Erythroblast (primary cell): ENCODE measurements at places on chromosomes 12 and 14.

GRCh38 chr14:84458881-84459280, 1071.1 kb upstream of the FLRT2 start:
- no peak for DNase-seq

GRCh38 chr12:130435826-130436225, 98.1 kb downstream of the PIWIL1 start:
- no peak for DNase-seq

DNA sequence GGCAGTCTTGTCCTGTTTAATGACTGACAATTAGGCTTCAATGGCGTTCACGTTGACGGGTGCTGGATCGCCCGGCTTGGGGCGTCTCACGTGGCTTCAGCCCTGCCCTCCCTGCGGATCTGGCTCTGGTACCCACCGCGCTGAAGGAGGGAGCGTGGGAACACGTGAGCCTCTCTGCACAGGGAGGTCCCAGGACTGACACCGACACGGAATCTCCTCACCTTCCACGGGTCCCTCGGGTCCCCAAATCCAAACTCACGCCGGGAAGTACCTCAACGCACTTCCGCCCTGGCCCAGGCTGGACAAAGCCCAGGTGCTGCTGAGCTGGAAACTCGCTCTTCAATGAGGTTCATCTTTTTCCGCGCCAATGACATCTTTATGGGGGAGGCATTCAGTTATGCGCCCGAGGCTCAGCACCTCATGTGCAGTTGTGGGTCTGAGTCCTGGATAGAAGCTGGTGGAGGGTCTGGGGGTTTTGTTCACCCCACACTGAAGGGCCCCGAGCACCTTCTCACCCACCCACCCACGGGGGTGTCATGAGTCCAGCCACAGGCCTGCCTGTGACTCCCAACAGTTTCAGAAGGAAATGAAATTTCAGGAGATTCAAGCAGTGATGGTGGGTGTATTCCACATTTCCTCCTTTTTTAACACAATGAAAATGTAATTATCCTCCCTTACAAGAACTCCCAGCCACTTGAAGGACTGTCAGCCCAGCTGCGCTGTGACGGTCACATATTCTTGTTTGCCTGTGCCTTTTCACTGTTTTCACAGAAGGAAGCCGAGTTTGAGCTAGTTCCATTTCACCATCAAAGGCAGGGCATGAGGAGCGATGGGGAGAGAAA, 251.7 kb upstream of the SFSWAP start:
- no peak for DNase-seq

DNA sequence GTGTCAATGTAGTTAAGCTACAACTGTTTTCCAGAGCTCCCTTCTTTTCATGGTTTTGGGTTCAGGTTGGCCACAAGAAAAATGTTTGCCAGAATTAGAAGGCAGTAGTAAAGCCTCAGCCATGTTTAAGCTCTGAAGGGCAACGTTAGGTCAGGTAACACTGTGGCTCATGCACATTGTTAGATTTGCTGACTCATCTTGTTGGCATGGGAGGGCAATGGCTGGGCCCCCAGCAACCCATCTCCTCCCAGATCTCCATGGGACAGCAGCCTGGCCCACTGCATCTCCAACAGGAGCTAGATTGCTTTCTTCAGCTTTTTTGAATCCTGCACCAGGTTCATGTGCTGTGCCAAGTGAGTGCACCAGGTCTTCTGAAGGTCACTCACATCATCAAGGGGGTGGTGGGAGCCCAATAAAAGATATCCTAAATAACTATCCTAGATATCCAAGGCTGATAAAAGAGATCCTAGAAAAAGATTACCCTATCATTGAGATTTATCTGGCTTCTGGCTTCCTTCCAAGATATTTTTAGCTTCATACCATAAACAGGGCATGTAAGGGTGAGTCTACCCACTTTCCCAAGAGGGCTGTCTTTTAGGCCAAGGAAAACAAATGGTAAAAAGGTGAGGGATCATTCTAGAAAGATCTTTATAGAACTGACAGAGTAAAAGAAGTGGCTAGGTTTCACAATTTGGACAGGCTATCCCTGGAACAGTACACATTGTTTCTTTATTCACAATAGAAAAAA, 28.9 kb downstream of the PTGER2 start:
- no peak for DNase-seq

DNA sequence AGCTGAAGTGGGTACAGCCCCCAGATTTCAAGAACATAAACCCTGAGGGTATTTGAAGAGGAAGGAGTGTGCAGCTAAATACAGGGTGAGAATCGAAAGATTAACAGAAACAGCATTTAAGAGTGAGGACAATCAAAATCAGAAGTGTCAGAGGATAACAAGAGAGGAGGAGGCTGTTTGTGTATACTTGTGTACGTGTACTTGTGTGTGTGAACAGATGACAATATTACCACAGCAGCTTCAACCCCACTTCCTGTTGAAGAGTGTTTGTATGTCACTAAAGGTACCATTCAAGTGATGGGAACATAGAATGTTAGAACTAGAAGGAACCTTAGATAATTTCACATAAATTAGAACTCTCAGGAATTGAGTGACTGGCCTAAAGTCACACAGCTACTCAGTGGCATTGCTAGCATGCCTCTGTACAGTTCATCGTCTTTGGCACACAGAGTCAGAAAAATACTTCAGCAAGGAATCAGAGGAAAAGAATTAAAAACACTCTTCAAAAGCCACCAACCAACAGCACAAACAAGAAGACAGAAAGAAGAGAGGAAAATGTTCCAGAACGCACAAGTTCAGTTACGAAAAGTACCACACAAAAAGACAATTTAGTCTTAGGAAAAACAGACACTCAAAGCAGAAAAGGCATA, 164.3 kb upstream of the BCL2L14 start:
- DNase-seq, result no peak

DNA sequence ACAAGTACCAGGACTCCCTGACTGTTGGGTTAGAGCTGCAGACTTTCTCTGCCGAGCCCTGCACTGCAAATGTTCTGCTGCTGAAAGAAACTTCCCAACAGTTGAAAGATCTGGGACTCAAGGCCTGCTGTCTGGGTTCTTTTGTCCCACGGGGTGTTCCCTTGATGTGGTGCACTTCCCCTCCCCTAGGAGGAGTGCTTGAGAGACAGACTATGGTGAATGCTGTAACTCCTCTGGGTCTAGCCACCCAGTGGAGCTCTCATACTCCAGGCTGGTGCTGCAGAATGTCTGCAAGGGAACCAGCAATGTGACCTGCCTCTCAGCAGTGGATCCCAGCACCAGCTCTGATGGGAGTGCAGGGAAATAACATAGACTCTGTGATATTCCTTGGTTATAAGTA, 129.2 kb upstream of the SLCO1B1 start:
- peak; percentile 4 for DNase-seq

DNA sequence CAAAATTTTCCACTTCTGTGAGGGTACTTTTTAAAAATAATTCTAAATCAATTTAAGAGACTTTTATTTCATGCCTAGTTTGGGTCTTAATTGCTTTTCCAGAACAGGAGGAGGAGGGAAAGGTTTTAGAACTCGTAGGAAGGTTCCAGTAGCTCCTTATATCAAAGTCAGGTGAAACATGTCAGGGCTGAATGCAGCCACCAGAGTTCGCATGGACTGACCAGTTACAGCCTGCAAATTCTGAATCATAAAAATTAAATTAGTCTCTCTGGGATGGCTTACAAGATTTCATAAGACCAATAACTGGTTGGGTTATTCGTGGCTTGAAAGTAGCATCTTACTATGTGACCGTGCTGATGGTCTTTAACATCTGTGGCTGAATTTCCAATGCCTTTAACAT, 397 bp downstream of the BDKRB1 start:
- DNase-seq, result no peak

DNA sequence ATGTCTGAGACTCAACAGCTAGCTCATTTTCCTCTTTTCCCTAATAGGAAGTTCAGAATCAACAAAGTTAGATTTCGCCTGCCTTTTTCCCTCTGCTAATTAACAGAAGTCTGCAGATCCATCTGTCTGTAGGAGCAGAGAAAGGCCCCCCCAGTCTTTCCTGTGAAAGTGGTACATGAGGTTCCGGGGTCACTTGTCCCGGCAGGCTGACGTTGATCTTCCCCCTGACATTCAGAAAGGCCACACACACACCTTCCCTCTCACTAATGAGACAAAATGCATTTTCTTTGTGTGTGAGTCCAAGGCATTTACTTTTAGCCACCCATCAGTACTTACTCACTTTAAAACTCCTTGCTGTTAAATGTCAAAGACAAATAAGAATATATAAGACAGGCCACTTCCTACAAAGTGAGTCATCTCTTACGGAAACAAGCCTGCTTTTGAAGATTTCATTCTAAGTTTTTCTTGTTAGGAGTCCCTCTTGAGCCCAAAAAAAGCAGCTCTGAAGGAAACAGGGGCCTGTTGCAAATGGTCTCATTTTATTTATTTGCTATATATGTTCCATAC, 138.7 kb downstream of the TTC7B start:
- no peak for DNase-seq

GRCh38 chr14:23618415-23618988, 17.7 kb upstream of the DHRS2 start:
- DNase-seq, result no peak

DNA sequence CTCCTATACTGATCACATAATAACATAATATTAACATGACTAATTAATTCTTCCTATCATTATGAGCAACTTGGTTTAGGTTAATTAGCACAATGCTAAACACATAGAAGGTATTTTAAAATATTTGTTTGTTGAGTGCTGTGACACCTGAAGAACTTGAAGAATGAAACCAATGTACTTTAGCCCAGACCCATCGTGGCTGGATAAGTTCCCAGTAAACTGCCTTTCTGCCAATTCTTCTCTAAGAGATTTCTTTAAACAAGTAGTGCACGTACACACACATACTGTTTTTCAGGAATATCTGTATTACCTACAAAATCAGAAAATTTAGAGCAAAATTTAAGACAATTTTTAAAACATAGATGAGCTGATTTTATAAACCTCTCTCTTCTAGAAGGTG, 207.4 kb upstream of the SSTR1 start:
- no peak for DNase-seq

DNA sequence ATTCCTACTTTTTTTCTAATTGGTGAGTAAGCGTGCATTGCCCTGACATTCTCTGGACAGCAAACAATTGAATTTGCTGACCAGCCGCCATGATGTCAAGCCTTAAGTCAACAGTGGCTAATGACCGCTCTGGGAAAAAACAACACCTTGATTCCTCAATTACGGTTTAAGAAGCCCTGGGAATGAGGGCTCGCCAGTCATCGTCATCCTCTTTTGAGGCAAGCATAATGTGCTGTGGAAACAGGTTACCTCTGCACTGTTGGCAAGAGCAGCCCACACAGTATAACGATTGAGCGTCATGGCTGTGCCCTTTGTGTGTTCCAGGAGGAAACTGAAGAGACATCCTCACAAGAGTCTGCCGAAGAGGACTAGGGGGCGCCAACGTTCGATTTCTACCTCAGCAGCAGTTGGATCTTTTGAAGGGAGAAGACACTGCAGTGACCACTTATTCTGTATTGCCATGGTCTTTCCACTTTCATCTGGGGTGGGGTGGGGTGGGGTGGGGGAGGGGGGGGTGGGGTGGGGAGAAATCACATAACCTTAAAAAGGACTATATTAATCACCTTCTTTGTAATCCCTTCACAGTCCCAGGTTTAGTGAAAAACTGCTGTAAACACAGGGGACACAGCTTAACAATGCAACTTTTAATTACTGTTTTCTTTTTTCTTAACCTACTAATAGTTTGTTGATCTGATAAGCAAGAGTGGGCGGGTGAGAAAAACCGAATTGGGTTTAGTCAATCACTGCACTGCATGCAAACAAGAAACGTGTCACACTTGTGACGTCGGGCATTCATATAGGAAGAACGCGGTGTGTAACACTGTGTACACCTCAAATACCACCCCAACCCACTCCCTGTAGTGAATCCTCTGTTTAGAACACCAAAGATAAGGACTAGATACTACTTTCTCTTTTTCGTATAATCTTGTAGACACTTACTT, 138.9 kb downstream of the HMGA2 start:
- peak; percentile 45 for DNase-seq

DNA sequence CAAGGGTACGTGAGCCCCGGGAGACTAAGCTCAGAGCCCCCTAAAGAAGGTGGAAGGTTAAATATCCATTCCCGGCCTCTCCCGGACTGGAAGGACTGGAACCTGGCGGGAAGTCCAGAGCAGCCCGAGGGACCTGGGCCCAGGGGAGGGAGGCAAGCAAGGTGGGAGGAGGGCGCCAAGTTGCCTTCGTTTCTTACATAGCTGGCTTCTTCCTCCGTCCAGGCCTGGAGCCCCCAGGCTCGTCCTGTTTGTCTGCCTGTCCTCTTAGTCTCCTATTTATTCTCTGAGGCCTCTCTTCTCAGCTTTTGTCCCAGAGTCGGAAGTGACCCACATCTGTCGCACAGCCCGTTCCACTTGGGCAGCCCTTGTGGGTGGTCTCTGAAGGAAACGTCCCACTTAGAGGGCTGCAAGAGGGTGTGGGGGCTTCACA, 745 bp downstream of the PCK2 start:
- DNase-seq, result peak; percentile 70

GRCh38 chr14:51478175-51478621, 173.5 kb upstream of the FRMD6 start:
- no peak for DNase-seq

DNA sequence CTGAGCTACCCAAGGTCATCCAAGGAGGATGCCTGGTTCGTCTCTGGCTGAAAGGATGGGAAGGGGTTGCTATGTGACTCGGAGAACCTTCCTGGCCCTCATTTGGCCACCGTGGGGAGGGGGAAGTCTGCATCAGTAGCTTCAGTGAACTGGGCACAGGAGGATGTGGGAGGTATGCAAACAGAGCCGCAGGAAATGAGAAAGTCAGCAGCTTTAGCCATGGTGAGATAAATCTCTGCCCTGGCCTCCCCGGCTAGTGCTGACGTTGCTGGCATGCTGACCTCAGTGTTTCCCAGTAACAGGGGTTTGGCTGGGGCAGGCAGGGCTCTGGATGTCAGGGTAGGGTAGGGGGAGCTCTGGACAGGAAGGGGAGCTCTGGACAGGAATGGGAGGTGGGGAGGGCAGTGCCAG, 2.3 kb upstream of the CEBPE start:
- no peak for DNase-seq

- DNase-seq, result no peak
These were observed 66.1 kb downstream of the CCDC88C start for GRCh38 chr14:91351512-91351862.

- no peak for DNase-seq
These were observed 62.2 kb downstream of the GNG2 start for GRCh38 chr14:51922624-51923023.

GRCh38 chr14:104321088-104321801, 182.9 kb downstream of the KIF26A start:
- DNase-seq, result no peak

- DNase-seq, result no peak
These were observed 9.1 kb upstream of the PLEKHH1 start for GRCh38 chr14:67523764-67524633.
